ENCODE measurements at places on chromosomes 2 and 18.

DNA sequence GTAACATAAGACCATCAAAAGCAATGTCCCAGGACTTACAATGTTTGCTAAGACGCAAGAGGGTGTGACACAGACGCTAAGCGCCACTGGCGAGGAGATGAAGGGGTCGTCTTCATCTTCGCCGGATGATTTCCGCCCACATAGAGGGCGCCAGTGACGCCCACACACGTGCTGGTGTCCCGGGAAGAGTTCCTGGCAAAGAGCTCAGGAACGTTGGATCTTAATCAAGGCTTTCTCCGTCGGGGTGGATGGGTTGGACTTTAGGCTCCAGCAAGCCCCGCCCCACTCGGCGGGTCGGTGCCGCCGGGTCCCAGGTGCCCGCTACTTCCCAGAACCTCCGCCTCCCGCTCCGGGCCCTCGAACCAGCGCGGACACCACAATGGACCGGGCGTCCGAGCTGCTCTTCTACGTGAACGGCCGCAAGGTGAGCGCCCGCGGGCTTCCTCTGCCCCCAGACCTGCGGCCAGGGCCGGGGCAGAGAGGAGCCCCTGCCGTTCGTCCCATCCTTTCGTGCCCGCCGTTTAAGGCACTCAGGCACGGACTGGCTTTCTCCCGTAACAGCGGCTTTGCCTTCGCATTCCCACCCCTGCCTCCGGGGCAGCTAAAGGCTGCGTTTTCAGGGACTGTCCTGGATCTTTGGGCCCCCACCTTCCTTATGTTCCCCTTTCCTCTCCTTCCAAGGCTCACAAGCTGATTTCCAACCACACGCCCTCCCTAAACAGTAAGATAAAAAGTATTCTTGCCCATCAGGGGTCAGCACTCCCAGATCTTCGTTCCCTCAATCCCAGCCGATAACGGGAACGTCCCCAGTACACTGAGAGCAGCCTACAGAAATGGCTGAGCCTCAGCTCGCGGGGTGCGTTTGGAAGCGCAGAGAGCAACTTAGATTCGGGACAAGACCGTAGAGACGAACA lies at the start of gene AOX1:
Gene AOX1, plus strand, starts transcription at position 285 of the 914 bp plus-strand sequence. Its CDS starts 95 bp downstream, at position 380.
- DNase-seq = no peak

DNA sequence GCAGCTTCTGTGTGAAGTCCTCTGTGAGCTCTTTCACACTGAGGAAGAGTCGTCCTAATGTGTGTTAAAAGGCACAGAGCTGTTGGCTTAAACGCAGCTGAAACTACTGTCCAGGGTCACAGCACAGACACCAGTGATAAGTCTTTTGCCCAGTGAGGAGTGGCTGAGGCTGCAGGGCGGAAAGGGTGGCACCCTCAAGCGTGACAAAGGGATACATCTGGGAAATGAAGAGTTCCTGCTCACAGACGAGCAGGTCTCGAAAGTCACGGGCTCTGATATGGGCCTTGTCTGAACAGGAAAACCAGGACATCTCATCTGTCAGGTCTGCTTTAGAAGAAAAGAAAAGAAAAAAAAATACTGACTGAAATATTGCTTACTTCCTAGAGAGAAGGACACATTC lies 36.5 kb downstream of the TGIF1 start:
- DNase-seq = no peak

GRCh38 chr2:105425936-105426625 lies 27.2 kb upstream of the FHL2 start:
- DNase-seq = no peak

- DNase-seq = no peak
These were observed 156.8 kb downstream of the PAX3 start for GRCh38 chr2:222142027-222142426.

- DNase-seq = no peak
These were observed 103.0 kb upstream of the AGAP1 start for GRCh38 chr2:235390816-235391194.

Measured in T follicular helper cell (primary cell).